CD14-positive monocyte (primary cell): ENCODE measurements at places on chromosomes 16 and 17. TPM values are rescaled to one million over a fixed set of nuclear protein-coding genes. Genes with fewer than 3 reads are reported as not detected.

GRCh38 chr16:65316808-65317207 lies 194.9 kb upstream of the CDH11 start:
- DNase-seq = no peak
- H3K27me3 ChIP-seq = no peaks in the 10 kb centered on the region
- no peaks in the 10 kb centered on the region for H3K4me1 ChIP-seq
- H3K36me3 ChIP-seq = no peaks in the 10 kb centered on the region

DNA sequence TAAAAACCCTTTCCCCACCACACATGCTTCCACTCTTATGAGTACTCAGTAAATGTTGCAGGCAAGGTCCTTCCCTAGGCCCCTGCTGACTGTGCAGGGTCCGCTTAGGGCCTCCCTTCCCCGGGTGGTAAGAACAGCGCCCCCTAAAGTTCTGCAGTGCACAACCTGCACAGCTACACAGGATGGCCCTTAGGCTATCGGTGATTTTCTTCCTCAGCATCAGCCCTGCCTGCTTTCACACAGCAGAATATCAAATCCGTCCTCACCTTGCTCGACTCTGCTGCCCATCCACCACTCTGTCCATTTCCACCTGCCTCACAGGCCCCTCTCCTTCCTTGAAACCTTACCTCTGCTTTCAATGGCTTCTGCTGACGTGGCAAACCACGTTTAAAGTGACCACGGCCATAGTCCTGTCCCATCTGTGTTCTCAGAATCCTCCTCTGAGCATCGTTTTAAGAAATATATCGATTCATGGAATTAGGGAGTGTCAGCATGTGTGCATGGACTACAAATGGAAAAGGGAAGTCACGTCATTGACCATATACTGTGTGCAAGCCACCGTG lies 51.4 kb upstream of the TMEM132E start:
- no peak for DNase-seq
- H3K36me3 ChIP-seq = no peaks in the 10 kb centered on the region
- peaks cover 2% of the 10 kb centered on the region for H3K27me3 ChIP-seq
- H3K27ac ChIP-seq = no peak overlapping the region

- H3K27ac ChIP-seq = peak overlapping the region; percentile 53
- peaks cover 35% of the 10 kb centered on the region for H3K27me3 ChIP-seq
- no peaks in the 10 kb centered on the region for H3K36me3 ChIP-seq
- peak overlapping the region; percentile 93 for H3K4me3 ChIP-seq
- peaks cover 38% of the 10 kb centered on the region for H3K4me1 ChIP-seq
- peak; percentile 66 for DNase-seq
Measured at GRCh38 chr16:3149630-3150345, 15.0 kb downstream of the ZNF213 start.

DNA sequence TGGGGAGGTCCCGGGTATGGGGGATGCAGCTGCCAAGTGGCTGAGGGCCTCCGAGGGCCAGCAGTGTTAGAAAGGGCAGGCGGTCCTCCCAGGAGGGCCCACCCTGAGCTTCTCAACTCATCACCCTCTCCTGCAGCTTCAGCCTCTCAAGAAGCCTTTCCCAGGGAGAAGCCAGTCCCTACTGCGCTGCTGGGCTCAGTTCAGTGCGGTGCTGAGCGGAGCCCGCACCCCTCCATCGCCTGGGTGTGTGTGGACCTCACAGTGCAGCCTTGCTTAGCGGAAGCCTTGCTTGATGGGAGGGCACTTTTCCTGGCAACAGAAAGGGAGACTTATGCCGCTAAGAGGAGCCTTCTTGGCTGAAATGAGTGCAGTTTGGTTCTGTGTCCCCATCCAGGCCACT lies 3.5 kb upstream of the APRT start:
- no peak overlapping the region for H3K4me3 ChIP-seq
- peaks cover 2% of the 10 kb centered on the region for H3K36me3 ChIP-seq
- DNase-seq = no peak
- no peak overlapping the region for H3K27ac ChIP-seq
- peaks cover 28% of the 10 kb centered on the region for H3K4me1 ChIP-seq

- no peaks in the 10 kb centered on the region for H3K36me3 ChIP-seq
- H3K4me3 ChIP-seq = no peak within 1 kb of the TSS
- H3K27ac ChIP-seq = no peak within 1 kb of the TSS
Measured at GRCh38 chr16:20327444-20328041, at the start of gene GP2. Gene GP2 (minus strand): TSS chr16:20327513. CDS start chr16:20326431, 1,082 bp downstream.

GRCh38 chr17:3827124-3827773 lies 18.8 kb downstream of the NCBP3 start:
- no peak overlapping the region for H3K27ac ChIP-seq
- no peak overlapping the region for H3K4me3 ChIP-seq
- no peaks in the 10 kb centered on the region for H3K27me3 ChIP-seq

DNA sequence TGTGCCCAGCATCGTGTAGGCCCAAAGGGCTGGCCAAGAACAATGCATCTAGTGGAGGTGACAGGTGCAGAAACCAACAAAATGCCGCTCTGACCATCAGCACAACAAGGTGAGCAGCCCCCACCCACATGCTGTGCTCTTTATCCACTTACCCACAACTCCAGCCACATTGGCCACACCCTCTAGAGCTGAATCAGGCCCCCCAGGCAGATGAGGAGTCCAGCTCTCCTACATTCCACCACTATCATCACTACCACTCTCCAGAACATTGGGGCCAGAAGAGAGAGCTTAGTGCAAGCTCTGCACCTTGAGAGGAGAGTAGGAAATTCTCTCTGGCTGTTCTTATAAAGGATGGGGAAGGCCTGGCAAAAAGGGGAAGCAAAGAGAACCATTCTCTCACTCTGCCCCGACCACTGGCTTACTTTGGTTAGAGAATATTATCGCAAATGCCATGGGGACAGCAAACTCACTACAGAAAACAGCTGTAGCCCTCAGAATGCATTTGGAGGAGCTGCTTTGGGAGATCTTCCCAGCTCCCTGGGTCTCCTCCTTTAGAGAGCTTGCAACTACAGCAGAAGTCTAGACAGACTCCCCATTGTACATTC lies 75.0 kb downstream of the TMEM132E start:
- no peak overlapping the region for H3K4me3 ChIP-seq
- DNase-seq = no peak
- no peak overlapping the region for H3K27ac ChIP-seq
- no peaks in the 10 kb centered on the region for H3K4me1 ChIP-seq
- peaks cover 7% of the 10 kb centered on the region for H3K27me3 ChIP-seq
- H3K36me3 ChIP-seq = no peaks in the 10 kb centered on the region

- no peak overlapping the region for H3K4me3 ChIP-seq
- peaks cover 6% of the 10 kb centered on the region for H3K4me1 ChIP-seq
- no peak for DNase-seq
- no peaks in the 10 kb centered on the region for H3K36me3 ChIP-seq
- H3K27me3 ChIP-seq = no peaks in the 10 kb centered on the region
Measured at GRCh38 chr17:58420827-58421226, 3.5 kb upstream of the RNF43 start.

- H3K27me3 ChIP-seq = no peaks in the 10 kb centered on the region
- peaks cover 61% of the 10 kb centered on the region for H3K36me3 ChIP-seq
- H3K4me1 ChIP-seq = no peaks in the 10 kb centered on the region
- no peak overlapping the region for H3K27ac ChIP-seq
Measured at GRCh38 chr16:50326264-50326663, 42.5 kb downstream of the BRD7 start.

DNA sequence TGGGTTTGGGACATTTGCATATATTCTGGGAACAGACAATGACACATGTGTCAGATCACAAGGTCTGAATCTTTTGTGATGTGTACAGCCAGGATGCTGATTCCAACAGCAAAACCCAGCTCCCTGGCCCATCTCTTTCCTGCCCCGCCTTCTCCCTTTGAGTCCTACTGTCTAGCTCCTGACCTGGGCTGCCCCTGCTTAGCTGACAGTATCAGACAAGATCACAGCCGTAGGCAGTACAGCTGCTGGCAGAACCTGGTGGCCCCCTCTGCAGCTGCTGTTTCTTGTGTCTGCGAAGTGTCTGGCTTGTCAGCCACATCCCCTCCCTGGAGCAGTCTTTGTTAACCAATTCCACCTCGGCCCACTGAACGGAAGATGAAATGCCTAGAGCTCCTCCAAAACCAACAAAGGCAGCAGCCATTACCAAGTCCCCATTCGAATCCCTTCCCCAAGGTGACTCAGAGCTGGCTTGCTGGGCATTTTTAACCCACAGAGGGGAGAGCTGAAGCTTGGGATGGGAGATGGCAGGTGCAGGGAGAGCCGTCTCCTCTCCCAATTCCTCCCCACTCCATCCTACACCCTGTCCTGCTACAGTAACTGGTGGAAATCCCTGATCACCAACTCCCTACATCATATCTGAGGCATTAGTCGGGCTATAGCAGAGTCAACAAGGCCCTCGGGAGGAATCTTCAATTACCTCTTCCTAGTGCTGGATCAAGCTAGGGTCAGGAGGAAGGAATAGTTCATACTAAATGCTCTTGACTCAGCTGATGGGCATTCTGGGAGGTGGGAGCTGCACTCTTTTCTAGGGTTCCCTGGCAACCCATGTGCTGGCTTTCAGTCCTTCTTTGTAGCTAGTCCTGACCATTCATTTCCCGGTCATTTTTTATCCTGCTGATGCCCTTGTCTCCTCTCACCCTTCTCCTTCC lies 5.8 kb downstream of the PIPOX start:
- no peaks in the 10 kb centered on the region for H3K36me3 ChIP-seq
- H3K27ac ChIP-seq = no peak overlapping the region
- no peak for DNase-seq

- peak overlapping the region; percentile 94 for H3K27ac ChIP-seq
- peaks cover 69% of the 10 kb centered on the region for H3K4me1 ChIP-seq
- H3K36me3 ChIP-seq = peaks cover 46% of the 10 kb centered on the region
- peak overlapping the region; percentile 99 for H3K4me3 ChIP-seq
- no peaks in the 10 kb centered on the region for H3K27me3 ChIP-seq
- DNase-seq = no peak
Measured at GRCh38 chr17:4969047-4969550, 1.5 kb upstream of the SPAG7 start.

GRCh38 chr17:43988301-43988700 lies 16.1 kb upstream of the NAGS start:
- no peak for DNase-seq
- H3K4me1 ChIP-seq = peaks cover 4% of the 10 kb centered on the region
- H3K4me3 ChIP-seq = no peak overlapping the region
- no peak overlapping the region for H3K27ac ChIP-seq

- H3K27ac ChIP-seq = no peak overlapping the region
- DNase-seq = peak; percentile 65
- no peaks in the 10 kb centered on the region for H3K27me3 ChIP-seq
- H3K4me1 ChIP-seq = peaks cover 11% of the 10 kb centered on the region
Measured at GRCh38 chr17:58626905-58627304, 64.9 kb downstream of the TEX14 start.

CD7 gene
- 0.42 TPM for polyA plus RNA-seq

GAST gene
- polyA plus RNA-seq = not detected in 2 replicates

SSTR5 gene
- polyA plus RNA-seq = not detected

VTN gene
- polyA plus RNA-seq = not detected

P3H4 gene
- 0.46 TPM for polyA plus RNA-seq

TUBB3 gene
- polyA plus RNA-seq = not detected

TBC1D3I gene
- polyA plus RNA-seq = not detected

PRSS21 gene
- polyA plus RNA-seq = 2.1 TPM
